ENCODE measurements at places on chromosomes 2 and 18. TPM values are rescaled to one million over a fixed set of nuclear protein-coding genes. Genes with fewer than 3 reads are reported as not detected.

DNA sequence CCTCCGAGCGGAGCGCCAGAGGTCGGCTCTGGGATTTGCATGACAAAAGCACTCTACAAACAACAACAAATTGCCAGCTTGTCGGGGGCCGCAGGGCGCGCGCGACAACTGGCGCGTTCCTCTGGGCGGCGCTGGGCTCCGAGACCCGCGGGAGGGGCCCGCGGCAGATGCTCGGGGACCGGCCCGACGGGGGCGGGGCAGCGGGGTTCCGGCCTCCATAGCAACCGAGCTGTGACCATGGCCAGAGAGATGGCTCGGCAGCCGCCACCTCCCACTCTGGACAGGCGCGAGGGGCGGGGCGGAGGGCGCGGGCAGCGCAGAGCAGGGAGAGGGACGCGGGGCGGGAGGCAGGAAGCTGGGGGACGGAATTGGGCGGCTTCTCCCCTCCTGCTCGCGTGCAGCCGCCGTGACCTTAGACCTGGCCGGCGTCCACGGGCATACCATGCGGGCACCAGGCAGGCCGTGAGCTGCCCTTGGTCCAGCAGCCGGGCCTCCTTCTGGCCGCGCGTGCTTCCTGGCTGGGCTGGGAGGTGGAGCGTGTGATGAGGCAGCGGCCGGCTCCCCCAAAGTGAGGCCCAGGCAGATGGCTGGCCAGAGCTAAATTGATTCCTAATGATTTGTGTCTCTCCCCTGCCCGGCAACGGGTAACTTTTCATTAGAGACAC, 171.5 kb downstream of the CELF4 start:
- H3K4me3 ChIP-seq = peak overlapping the region; percentile 29
- DNase-seq = peak; percentile 76
- peak overlapping the region; percentile 87 for H3K27ac ChIP-seq
- H3K4me1 ChIP-seq = peaks cover 20% of the 10 kb centered on the region
- peaks cover 4% of the 10 kb centered on the region for H3K27me3 ChIP-seq

DNA sequence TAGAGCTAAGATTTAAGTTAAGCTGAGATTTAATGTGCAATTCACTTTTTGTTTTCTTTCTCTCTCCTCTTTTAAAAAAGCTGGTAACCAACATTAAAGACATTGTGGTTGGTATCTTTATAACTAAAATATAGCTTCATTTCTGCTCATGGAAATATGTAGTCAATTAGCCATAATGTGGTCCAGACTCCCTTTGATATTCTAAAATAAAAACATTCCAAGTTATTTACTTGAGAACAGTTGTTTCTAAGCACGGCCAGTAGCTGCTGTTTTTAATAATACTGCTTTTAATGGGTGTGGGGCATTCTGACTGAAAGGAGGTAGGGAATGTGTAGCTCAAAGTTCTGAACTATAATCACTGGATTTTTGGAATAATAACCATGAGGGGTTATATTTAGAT, 183.3 kb upstream of the FBXO11 start:
- no peak overlapping the region for H3K4me3 ChIP-seq
- H3K27ac ChIP-seq = no peak overlapping the region
- H3K4me1 ChIP-seq = 0 out of 2 replicates have a peak, but pooled peaks cover 3% of the 10 kb centered on the region
- H3K36me3 ChIP-seq = no peaks in the 10 kb centered on the region

DNA sequence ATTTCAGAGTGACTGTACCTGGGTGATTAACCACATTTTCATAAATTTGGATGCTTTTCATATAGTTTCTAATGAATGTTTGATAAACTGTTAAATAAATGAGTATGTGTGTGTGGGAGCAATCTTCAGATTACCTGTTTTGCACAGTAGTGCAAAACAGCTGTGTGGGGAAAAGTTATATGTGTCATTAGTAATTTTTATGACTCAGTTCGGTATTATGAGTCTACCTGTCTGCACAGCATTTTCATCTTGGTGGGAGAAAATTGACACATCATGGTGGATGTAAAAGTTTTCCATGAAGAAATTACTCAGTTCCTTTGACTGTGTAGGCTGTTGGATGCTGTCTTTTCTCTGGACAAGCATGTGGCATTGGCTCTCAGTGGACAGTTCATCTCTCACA, 43.8 kb downstream of the LTBP1 start:
- H3K27me3 ChIP-seq = no peaks in the 10 kb centered on the region
- H3K36me3 ChIP-seq = no peaks in the 10 kb centered on the region
- H3K27ac ChIP-seq = no peak overlapping the region
- peaks cover 8% of the 10 kb centered on the region for H3K4me1 ChIP-seq
- DNase-seq = no peak

GRCh38 chr2:177161741-177162460, 50.7 kb upstream of the HNRNPA3 start:
- H3K27ac ChIP-seq = no peak overlapping the region
- no peak overlapping the region for H3K4me3 ChIP-seq
- H3K36me3 ChIP-seq = no peaks in the 10 kb centered on the region
- DNase-seq = peak; percentile 41
- no peaks in the 10 kb centered on the region for H3K27me3 ChIP-seq

DNA sequence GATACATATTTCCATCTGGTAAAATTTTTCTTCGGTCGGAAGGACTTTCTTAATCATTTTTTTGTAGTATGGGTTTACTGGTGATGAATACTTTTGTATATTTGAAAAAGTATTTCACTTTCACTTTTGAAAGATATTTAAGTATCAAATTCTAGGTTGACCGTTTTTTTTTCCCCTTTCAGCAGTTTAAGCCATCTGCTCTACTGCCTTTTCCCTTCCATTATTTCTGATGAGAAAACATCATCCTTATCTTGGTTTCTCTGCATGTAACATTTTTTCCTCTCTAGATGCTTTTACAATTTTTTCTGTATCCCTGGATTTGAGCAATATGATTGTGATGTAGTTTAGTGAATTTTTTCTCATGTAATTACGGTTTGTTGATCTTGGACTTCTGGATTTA, 87.0 kb downstream of the MTX2 start:
- DNase-seq = peak; percentile 0
- H3K36me3 ChIP-seq = no peaks in the 10 kb centered on the region
- no peak overlapping the region for H3K4me3 ChIP-seq
- H3K4me1 ChIP-seq = no peaks in the 10 kb centered on the region

GRCh38 chr18:74567822-74568221, 29.8 kb upstream of the ZNF407 start:
- no peaks in the 10 kb centered on the region for H3K36me3 ChIP-seq
- H3K4me3 ChIP-seq = no peak overlapping the region
- no peak overlapping the region for H3K27ac ChIP-seq
- no peaks in the 10 kb centered on the region for H3K4me1 ChIP-seq
- DNase-seq = no peak

GRCh38 chr2:172230332-172230888, 127.7 kb upstream of the DLX2 start:
- no peak overlapping the region for H3K27ac ChIP-seq
- peaks cover 11% of the 10 kb centered on the region for H3K27me3 ChIP-seq
- H3K4me1 ChIP-seq = peaks cover 27% of the 10 kb centered on the region
- DNase-seq = no peak
- H3K4me3 ChIP-seq = no peak overlapping the region
- H3K36me3 ChIP-seq = no peaks in the 10 kb centered on the region

Gene CPSF3
- 24.7 TPM for polyA plus RNA-seq

Gene CAVIN2
- 7.7 TPM for polyA plus RNA-seq

Gene ZNF396
- 0.26 TPM for polyA plus RNA-seq

Gene CASP10
- 0.13 TPM for polyA plus RNA-seq

Gene TDRD15
- polyA plus RNA-seq = not detected

Gene GRHL1
- polyA plus RNA-seq = 0.26 TPM

Gene COMMD1
- 41.2 TPM for polyA plus RNA-seq

Gene SLC11A1
- polyA plus RNA-seq = 0.07 TPM

Gene RAPH1
- 7.5 TPM for polyA plus RNA-seq

Gene SMAD2
- polyA plus RNA-seq = 41.7 TPM
